ENCODE measurements at places on chromosomes 16 and 17. TPM values are rescaled to one million over a fixed set of nuclear protein-coding genes. Genes with fewer than 3 reads are reported as not detected.

ADAD2 gene
- 4.2 TPM for total RNA-seq

GRCh38 chr16:1071561-1072225, 854 bp upstream of the SSTR5 start:
- no peaks in the 10 kb centered on the region for H3K4me1 ChIP-seq
- no peak for DNase-seq
- H3K27me3 ChIP-seq = peaks cover 6% of the 10 kb centered on the region
- no peak overlapping the region for H3K27ac ChIP-seq
- no peak overlapping the region for H3K4me3 ChIP-seq

GRCh38 chr16:31202414-31203375, at the start of gene PYCARD:
Gene PYCARD, minus strand, starts transcription at chr16:31202760. Its CDS starts 70 bp downstream, at chr16:31202690.
- H3K36me3 ChIP-seq = no peaks in the 10 kb centered on the region
- peaks cover 63% of the 10 kb centered on the region for H3K4me1 ChIP-seq
- peak within 1 kb of the TSS; percentile 85 for H3K4me3 ChIP-seq
- H3K27ac ChIP-seq = peak within 1 kb of the TSS; percentile 69
- DNase-seq = no peak

- H3K4me1 ChIP-seq = no peaks in the 10 kb centered on the region
- no peak overlapping the region for H3K4me3 ChIP-seq
- no peaks in the 10 kb centered on the region for H3K27me3 ChIP-seq
These were observed 18.1 kb upstream of the RAB11FIP4 start for GRCh38 chr17:31373150-31374093.

CMTM2 gene
- total RNA-seq = not detected

DNA sequence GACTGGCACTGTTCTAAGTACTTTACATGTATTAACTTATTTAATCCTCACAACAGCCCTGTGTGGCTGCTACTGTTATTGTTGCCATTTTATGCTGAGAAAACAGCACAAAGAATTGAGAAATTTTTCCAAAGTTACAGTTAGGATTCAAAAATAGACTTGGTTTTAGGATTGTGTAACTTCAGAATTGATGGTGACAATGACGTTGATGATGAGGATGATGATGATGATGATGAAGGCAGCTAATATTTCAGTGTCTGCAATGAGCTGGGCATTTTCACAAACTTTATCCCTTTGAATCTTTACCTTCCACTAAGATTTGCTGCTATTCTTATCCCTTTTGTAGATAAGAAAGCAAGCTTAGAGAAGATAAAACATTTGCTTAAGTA, 22.1 kb downstream of the PRKCB start:
- H3K36me3 ChIP-seq = no peaks in the 10 kb centered on the region
- H3K4me3 ChIP-seq = no peak overlapping the region
- H3K4me1 ChIP-seq = no peaks in the 10 kb centered on the region
- no peak overlapping the region for H3K27ac ChIP-seq

HID1 gene
- 1.7 TPM for total RNA-seq

DNA sequence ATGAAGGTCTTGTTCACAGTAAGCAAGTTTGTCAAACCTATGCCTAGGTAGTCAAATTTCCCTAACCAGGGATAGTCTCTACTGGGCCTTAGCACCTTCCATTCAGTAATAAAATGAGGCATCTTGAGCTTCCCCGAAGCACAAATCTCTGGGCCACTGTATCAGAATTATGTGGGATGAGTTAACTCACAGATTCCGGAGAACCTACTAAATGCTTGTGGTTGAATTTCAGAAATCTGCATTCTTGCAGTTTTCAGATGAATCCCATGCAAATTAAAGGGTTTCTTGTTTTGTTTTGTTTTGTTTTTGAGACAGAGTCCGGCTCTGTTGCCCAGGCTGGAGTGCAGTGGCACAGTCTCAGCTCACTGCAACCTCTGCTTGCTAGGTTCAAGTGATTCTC, 478.8 kb upstream of the HSBP1 start:
- no peak overlapping the region for H3K4me3 ChIP-seq
- H3K27me3 ChIP-seq = no peaks in the 10 kb centered on the region
- H3K27ac ChIP-seq = no peak overlapping the region
- DNase-seq = no peak

CLEC19A gene
- total RNA-seq = not detected

DNA sequence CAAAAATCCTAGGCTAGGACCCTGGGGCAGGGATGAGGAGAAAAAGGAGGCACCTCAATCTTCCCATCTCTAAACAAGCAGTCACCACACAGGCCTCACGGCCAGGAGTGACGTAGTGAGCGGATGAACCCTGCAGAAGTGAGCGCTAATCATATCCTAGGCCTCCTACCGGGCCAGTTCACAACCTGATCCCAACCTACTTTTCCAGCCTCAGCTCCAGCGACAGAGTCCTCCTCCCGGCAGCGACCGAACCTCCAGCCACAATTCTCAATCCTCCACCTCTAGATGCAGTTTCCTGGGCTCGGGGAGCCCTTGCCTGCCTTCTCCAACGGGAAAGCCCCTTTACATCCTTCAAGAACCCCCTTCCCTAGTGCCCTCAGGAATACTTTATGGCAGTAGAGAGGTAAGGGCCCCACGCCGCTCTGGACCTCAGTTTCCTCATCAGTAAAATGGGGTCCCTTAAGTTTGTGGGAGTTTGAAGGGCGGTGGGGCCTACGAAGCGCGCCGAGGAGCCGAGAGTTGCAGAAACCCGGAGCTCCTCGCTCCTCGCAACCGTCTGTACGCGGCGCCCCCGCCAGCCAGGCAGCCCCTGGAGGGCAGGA, 1.4 kb downstream of the ZNF668 start:
- peaks cover 12% of the 10 kb centered on the region for H3K36me3 ChIP-seq
- H3K4me1 ChIP-seq = peaks cover 23% of the 10 kb centered on the region
- DNase-seq = no peak

TNP2 gene
- total RNA-seq = not detected

DNA sequence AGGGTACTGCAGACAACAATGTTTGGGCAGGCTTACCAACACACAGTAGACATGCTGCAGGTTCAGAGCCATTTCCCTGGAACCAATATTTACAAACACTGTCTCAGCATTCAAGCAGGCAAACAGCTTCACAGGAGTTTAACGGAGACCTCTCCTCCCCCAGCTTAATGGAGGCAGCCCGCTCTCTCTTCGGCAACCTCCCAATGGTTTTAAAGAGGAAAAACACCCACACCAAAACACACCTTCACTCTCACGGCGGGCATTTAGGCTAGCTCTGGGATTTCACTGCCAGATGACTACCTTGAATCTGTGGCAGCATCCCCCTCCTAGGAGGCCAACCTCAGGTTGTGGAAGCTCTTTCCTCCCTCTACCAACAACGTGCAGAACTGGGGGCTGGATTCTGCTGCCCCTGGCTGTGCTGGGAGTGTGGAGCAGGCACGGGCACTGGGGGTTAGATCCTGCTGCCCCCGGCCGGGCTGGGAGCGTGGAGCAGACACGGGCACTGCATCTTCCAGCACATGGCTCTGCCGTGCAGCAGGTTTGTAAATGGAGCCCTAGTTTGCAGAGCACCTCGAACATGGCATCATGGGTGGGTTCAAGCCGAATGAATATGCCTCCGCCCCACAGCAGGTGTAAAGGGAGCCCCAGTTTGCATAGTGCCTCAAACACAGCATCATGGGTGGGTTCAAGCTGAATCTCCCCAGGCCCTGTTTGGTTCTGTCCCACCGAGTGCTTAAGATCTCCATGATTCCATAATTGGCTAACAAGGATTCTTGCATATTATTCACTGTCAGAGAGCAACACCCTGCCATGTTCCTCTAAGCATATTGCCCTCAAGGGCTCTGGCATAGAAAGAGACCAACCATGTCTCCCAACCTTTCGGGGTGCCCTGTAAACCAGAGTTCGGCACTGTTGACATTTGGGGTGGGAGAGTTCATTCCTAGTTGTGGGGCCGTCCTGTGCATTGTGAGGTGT, 86.4 kb downstream of the RBFOX3 start:
- no peak for DNase-seq
- H3K4me3 ChIP-seq = no peak overlapping the region
- no peak overlapping the region for H3K27ac ChIP-seq
- H3K36me3 ChIP-seq = no peaks in the 10 kb centered on the region

- H3K27ac ChIP-seq = peak overlapping the region; percentile 84
- no peak for DNase-seq
- H3K4me1 ChIP-seq = peaks cover 28% of the 10 kb centered on the region
- H3K27me3 ChIP-seq = no peaks in the 10 kb centered on the region
- H3K36me3 ChIP-seq = no peaks in the 10 kb centered on the region
These were observed 19.5 kb downstream of the PLLP start for GRCh38 chr16:57264950-57265371.

DNA sequence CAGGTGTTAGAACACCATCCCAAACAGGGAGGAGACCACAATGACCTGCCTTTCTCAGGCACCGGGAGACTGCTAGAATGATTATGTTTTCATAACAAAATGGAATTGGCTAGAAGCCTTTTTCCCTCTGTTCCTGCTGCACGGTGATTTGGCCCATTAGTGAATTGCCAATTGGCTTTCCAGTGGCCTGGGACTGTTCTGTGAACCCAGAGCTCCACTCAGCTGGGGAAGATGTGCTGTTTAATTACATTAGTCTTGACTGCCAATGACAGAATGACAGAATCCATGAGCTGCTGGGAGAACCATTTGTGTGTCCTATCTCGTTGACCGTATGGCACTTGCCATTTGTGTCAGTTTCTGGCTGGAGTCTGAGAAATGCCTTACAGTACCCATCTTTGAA, 242.9 kb downstream of the CDH11 start:
- no peak for DNase-seq
- no peak overlapping the region for H3K4me3 ChIP-seq
- no peak overlapping the region for H3K27ac ChIP-seq
- H3K36me3 ChIP-seq = no peaks in the 10 kb centered on the region
- no peaks in the 10 kb centered on the region for H3K4me1 ChIP-seq

GRCh38 chr17:82282239-82283207, 9.0 kb upstream of the CSNK1D start:
- DNase-seq = no peak
- no peaks in the 10 kb centered on the region for H3K36me3 ChIP-seq
- no peak overlapping the region for H3K4me3 ChIP-seq
- peak overlapping the region; percentile 72 for H3K27ac ChIP-seq
- no peaks in the 10 kb centered on the region for H3K27me3 ChIP-seq
- H3K4me1 ChIP-seq = peaks cover 25% of the 10 kb centered on the region

PHOSPHO1 gene
- 2.4 TPM for total RNA-seq

GRCh38 chr16:18582902-18583301, 21.0 kb upstream of the NOMO2 start:
- H3K27me3 ChIP-seq = no peaks in the 10 kb centered on the region
- no peaks in the 10 kb centered on the region for H3K36me3 ChIP-seq
- H3K4me1 ChIP-seq = no peaks in the 10 kb centered on the region
- DNase-seq = no peak

DNA sequence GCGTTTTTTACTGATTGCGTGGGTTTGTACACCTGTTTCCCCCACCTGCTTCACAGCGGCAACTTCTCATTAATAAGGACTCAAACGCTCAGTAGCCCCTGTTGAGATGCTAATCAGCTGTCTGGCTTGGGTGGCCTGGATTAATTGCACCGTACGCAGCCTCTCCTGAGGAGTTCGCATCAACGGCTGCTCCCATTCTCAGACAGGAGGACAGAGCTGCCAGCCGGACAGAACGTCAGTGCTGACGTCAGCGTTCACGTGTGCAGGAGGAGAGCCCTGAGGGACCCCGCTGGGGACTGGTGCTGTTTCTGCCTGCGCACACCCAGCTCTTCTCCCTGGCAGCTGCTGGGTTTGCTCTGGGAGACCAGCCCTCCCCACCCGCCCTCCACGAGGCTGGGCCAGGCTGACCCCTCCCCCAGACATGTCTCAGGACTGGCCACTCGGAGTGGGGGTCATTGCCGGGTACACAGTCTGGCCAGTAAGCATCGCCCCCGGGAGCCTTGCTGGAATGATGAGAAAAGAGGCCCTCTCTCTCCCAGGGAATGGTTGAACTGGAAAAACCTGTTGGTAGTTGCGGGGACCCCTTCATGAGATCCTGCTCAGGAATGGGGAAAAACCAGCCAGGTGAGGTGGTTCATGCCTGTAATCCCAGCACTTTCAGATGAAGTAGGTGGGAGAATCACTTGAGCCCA, 5.7 kb upstream of the BANP start:
- no peak overlapping the region for H3K4me3 ChIP-seq
- peak overlapping the region; percentile 68 for H3K27ac ChIP-seq
- no peaks in the 10 kb centered on the region for H3K27me3 ChIP-seq

GRCh38 chr16:5309946-5310611, 212.5 kb upstream of the EEF2KMT start:
- no peaks in the 10 kb centered on the region for H3K4me1 ChIP-seq
- H3K27ac ChIP-seq = no peak overlapping the region
- no peak for DNase-seq

CA5A gene
- total RNA-seq = not detected

- H3K36me3 ChIP-seq = no peaks in the 10 kb centered on the region
- no peaks in the 10 kb centered on the region for H3K27me3 ChIP-seq
- no peak for DNase-seq
- H3K4me3 ChIP-seq = no peak overlapping the region
- no peak overlapping the region for H3K27ac ChIP-seq
- H3K4me1 ChIP-seq = peaks cover 40% of the 10 kb centered on the region
These were observed 44.5 kb downstream of the VMP1 start for GRCh38 chr17:59751955-59752413.

CSH2 gene
- total RNA-seq = not detected
